ENCODE measurements at places on chromosomes 7 and 10. TPM values are rescaled to one million over a fixed set of nuclear protein-coding genes. Genes with fewer than 3 reads are reported as not detected.
A peak's percentile ranks its signal among the peaks of the same experiment; 100 is the strongest.

GRCh38 chr7:39197831-39198230 lies 220.1 kb downstream of the POU6F2 start:
- DNase-seq = no peak

- DNase-seq = peak; percentile 90
These were observed 16.5 kb downstream of the AP5Z1 start for GRCh38 chr7:4791738-4792536.

DNA sequence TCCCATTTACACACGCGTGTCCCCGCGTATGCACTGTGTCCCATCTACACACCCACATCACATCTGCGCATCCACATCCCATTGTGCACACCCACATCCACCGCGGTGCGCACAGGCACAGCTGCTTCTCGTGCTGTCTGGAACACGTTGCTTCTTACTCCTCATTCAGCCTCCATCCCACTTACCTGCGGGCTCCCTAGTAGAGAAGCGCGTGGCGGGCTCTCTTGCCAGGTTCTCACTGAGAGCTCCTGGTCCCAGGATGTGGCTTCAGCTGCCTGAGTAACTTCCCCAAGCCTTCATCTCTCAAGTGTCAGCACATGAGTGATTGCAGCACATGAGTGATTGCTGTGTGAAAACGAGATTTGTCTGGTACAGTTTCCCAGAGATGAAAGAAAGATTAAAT lies 117.8 kb downstream of the TRRAP start:
- DNase-seq = peak; percentile 66

- DNase-seq = no peak
These were observed 65.6 kb upstream of the PDLIM1 start for GRCh38 chr10:95356190-95356955.

GRCh38 chr10:75400163-75400770 lies 1.3 kb downstream of the ZNF503 start:
- no peak for DNase-seq

GRCh38 chr10:69972981-69973397 lies 79.7 kb upstream of the MACROH2A2 start:
- DNase-seq = no peak

GRCh38 chr7:125061-125475 lies 67.3 kb upstream of the FAM20C start:
- DNase-seq = no peak

DNA sequence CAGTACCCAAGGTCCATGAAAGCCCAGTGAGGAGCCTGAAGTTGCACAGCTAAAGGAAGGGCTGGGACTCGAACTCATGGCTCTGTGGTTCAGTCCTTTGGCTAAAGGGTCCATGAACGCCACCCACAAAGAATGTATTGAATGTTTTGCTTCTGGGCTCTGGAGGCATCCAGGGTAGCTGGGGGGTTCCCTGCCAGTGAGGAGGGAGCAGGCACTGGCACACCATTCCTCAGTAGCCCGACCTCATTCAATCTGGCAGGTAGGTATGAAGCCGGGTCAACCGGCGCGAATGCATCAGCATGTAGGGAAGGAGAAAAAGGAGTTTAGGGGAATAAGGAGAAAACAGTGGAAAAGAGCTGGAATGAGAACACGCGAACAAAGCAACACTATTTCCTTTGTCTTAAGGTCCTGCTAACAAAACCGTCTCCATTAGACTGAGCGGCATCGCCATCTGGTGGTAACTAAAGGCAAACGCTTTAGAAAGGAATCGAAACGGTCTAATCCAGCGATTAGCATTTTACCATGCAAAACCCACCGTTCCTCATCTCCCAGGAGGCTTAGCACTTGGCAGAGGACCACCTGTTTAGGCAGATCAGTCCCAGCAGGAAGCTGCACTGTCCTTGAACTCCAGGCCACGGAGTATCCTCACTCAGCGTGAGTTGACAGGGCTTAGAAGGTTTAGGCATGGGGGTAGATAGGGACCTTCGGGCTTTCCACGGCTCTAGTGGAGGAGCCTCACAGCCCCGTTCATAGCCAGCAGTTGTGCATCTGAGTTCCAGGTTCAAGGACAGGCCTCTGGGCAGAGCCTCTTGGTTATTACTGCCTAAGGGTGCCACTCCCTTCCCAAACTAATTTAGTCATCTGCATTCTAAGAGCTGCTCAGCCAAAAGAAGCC lies 122.8 kb downstream of the UBE2H start:
- DNase-seq = no peak

- DNase-seq = no peak
These were observed 287.6 kb upstream of the MGMT start for GRCh38 chr10:129179245-129179971.

- no peak for DNase-seq
These were observed 43.6 kb downstream of the PRR15 start for GRCh38 chr7:29607259-29607658.

GRCh38 chr7:69898189-69898588 lies 299.9 kb downstream of the AUTS2 start:
- DNase-seq = no peak

DNA sequence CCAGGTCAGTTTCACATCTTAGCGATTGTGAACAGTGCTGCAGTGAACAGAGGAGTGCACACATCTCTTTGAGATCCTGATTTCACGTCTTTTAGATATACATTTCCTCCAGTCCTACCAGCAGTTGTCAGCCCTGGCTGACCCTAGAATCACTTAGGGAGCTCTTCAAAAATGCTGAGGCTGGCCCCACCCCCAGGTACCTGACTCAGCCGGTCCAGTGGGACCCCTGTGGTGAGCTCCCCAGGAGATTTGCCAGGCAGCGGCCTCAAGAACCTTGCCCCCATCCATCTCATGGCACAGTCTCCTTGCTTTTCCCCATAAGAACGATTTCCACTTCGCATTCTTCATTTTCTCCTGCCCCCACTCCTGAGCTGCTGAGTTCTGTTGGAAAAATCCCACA lies 45.5 kb downstream of the TEX36 start:
- DNase-seq = no peak

GRCh38 chr7:50220273-50220672 lies 84.2 kb upstream of the IKZF1 start:
- no peak for DNase-seq

DNA sequence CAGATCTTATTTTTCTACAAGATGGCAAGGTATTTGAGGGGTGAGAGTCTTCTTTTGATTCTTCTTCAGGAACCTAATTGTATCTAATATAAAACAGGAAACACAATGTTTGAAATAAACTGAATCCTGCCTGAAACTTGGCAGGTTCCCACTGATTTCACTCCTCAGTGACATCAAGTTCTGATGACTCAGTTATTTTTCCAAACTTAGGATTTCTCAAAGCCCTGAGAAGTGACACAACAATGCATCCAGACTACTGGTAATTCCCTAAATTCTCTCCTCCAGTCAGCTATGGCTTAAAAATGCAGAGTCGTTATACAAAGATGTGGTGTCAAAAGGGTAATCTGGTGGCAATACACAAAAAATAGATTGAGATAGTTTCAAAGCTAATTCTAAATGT lies 80.9 kb downstream of the ABLIM1 start:
- DNase-seq = no peak

- no peak for DNase-seq
These were observed 133.8 kb downstream of the WNT2 start for GRCh38 chr7:117188949-117189592.

- no peak for DNase-seq
These were observed 100.4 kb upstream of the PDGFA start for GRCh38 chr7:620056-620455.

DNA sequence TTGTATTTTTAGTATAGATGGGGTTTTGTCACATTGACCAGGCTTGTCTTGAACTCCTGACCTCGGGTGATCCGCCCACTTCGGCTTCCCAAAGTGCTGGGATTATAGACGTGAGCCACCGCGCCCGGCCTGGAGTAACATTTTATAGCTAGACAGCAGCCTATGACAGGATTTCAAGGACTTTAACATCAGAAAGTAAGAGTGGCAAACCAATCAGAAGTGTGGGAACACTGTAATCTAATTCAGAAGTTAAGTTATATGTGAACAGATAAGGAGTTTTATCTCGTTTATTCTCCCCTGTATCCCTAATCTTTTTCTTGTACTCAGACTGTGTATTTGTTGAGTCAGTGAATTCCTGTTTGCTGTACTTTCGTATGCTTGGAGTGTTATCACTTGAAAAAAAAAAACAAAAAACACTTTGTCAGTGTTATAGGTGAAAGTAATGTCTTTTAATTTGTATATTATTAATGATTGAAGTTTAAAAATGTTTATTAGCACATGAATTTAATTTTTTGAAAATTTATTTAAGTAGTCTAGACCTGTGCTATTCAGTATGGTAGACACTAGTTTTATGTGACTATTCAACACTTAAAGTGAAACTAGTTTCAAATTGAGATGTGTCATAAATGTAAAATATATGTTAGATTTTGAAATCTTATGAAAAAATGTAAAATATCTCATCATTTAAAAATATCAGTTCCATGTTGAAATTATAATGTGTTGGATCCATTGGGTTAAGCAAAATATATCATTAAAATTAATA lies 38.6 kb downstream of the RSBN1L start:
- DNase-seq = no peak

GRCh38 chr7:47759056-47759706 lies 177.3 kb upstream of the TNS3 start:
- DNase-seq = no peak

DNA sequence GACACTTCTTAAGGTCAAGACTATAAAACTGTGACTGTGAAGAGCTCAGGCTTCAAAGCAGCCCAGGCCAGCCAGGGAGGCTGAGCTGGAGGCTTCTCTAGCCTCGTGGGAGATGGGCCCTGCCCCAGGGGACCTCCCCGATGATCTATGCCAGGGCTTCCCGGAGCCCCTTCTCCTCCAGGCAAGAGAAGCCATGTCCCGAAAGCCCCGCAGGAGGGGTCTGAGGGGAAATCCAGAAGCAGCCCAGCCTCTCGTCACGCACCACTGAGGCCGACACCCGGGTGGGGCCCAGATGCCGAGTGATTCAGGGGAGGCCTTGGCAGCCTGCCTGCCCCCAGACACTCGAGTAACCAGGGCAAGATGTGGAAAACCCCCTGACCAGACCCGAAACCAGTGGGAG lies 63.7 kb downstream of the PROSER2 start:
- no peak for DNase-seq

GRCh38 chr7:55965805-55966421 lies 1.5 kb downstream of the NIPSNAP2 start:
- no peak for DNase-seq

GRCh38 chr7:127934711-127935110 lies 96.5 kb downstream of the LRRC4 start:
- no peak for DNase-seq

DNA sequence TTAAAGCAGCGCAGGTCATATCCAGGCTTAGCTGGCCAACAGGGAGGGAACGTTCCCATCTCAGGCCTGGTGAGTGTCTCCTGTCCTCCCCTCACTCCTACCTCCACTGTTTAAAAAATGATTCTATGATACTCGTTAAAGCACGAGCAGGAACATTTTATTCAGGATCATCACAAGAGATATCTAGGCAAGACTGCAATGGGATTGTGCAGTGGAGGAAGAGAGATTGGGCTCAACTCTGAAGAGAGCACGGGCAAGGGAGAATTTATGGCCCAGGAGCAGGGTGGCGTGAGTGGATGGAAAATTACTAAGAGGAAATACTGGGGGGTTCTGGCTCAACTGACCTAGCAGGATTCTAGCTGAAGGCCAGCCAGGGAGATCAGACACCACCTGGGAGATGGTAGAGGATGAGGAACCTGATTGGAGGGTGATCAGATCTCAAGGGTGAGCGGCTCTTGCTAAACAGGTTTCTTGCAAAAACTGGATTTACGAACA lies 9.0 kb upstream of the HSPB1 start:
- DNase-seq = no peak

GRCh38 chr7:38880035-38880434 lies 29.0 kb downstream of the VPS41 start:
- DNase-seq = no peak

DNA sequence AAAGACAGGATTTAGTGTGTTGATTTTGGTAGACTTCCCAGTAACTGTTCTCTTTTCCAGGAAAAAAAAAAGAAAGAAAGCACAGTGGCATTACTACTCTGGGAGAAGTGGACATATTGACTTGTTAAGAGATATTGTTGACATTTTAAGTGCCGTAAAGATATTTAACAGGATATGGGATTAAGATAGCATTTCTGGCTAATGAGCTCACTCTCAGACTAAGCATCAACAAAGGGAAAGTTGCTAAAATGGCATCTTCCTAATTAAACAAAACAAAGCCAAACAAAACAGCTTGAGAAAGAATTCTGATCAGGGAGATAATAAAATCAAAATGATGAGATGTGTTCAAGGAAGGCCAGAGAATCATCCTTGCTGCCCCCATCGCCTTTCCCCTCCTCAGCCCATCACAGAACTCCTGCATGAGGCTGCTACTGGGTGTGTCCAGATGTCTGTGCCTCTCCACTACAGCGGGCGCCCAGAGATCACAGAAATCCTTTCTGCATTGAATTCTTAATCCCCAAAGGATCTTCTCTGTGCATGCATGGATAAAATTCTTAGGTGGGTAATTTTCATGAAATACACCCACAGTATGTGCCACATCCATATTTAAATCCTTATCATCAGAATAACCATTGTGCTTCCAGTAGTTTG lies 270.5 kb downstream of the POU6F2 start:
- DNase-seq = no peak

DNA sequence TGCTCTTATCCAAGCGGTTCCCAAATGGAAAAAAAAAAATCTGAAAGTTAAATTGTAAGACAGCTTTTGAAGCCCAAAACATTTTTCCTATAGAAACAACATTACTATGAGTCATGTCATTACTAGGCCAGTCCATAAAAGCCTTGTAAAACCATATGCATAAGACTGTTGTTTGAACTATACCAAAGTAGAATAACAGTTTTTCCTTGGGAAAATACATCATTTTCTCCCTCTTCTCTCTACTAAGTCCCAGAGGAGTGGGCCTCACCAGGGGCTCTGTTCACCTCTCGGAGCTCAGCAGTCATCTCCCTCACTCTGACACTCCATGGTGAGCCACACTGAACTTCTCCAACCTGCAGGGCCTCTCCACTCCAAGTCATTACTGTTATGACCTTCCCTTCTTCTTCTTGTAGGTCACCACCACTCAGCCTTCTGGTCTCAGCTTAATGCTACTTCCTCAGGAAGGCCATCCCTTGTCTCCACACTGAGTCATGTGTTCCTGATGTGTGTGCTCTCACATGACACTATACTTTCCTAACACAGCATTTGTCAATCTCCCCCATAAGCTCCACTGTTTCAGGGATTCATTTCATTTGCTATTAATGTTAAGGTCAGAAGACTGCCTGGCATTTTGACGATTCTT lies 32.5 kb downstream of the ZNF438 start:
- DNase-seq = no peak

- no peak for DNase-seq
These were observed 14.5 kb upstream of the LRRC72 start for GRCh38 chr7:16512097-16512496.

Gene LIPJ
- not detected for total RNA-seq

Gene GTPBP10
- 19.4 TPM for total RNA-seq

Gene PPP1R3C
- 212 TPM for total RNA-seq

Gene SNCG
- total RNA-seq = 9.3 TPM

Gene HKDC1
- total RNA-seq = not detected

Gene CCDC7
- 32.5 TPM for total RNA-seq

Gene AGAP6
- 5.0 TPM for total RNA-seq

Gene TNS3
- total RNA-seq = 29.0 TPM

Gene NEUROD6
- not detected for total RNA-seq

Gene PIK3CG
- 1.7 TPM for total RNA-seq

Gene PRSS1
- total RNA-seq = not detected

Gene NFE2L3
- total RNA-seq = 0.57 TPM
